Activated CD8-positive, alpha-beta T cell treated with anti-CD3 and anti-CD28 coated beads, Interleukin-2, amount 10 ng/mL, durations not matched to agents 7 days and 5 days (primary cell): ENCODE measurements at places on chromosomes 12 and 14.

DNA sequence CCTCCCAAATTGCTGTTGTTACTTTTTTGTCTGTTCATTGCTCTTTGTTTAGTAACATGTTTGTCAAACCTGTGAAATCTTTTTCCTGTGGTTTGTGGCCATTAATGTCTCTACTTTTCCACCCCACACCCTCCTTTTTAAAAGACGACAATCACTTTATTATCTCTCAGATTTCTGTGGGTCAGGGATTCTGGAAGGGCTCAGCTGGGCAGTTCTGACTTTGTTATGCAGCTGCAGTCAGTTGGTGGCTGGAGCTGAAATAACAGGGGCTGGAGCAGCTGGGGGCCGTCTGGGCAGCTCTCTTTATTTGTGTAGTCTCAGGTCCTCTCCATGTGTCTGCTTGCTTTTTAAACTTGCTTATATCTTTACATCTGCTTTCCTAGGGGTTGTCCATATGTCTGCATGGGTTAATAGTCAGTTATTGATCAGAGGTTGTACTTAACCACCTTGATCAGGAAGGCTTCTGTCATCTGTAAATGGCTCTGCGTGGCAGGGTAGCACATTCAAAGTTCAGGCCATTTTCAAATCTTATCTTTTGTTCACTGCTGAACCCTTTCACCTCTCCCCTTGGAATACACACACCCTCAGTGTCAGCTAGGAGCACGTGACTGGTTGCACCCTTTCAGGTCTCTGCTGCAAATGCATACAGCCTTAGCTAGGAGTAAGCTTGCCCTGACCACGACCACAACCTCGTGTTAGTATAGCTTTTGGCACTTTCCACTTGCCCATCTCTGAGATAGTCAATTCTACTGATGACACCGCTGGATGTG lies 27.9 kb downstream of the BORCS5 start:
- peak; percentile 84 for DNase-seq

DNA sequence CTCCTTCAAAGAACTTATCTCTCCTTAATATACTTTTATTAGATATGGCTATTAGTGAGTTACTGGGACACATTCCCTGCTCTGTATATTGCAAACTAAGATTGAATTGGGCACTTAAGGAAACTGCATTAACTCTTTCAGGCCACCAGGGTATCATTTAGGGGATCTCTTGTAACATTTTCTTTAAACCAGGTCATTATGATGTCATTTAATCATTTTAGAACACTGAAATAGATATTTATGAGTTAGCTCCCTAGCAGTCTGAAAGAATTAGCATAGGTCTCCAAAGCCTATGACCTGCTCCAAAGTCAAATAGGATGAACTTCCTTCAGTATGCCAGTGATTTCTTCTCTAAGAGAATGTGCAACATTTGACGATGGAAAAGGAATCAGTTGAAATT lies 506.9 kb downstream of the FOXG1 start:
- no peak for DNase-seq

- DNase-seq: no peak
These were observed 25.6 kb upstream of the CISTR start for GRCh38 chr12:53777412-53777811.

GRCh38 chr12:31900271-31900670 lies 58.9 kb upstream of the RESF1 start:
- DNase-seq: no peak

DNA sequence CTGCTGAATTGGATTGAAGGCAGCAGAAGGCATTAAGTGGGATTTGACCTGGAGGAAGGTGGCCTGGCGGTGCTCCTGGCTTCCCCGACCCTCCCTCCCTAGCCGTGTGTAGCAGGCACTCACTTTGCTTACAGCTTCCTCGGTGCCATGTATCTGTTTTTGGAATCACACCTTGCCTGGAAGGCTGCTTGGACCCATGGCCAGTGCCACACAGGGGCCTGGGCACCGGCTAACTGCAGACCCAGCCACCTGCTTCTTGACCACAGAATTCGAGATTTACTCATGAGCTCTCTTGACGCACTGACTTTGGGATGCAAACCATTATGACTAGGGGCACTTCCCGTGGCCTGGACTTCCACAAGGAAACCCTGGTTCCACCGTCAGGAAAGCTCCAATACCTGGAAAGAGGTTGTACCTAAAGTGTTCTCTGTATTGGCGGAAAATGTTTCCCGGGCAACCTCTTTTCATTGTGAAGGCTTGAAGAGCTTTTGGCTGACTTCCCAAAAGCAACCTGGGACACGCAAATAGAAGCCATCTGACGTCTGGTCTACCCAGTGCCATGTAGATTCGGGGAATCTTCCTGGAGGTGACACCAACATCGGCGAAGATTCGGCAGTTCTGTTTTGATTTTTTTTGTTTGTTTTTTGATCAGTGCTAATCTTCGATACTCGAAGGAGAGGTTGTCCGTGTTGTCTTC lies 125.6 kb upstream of the RTL1 start:
- DNase-seq: no peak

GRCh38 chr12:56941299-56942017 lies 7.2 kb upstream of the SDR9C7 start:
- DNase-seq: peak; percentile 18

- DNase-seq: no peak
These were observed 19.4 kb upstream of the PLEKHH1 start for GRCh38 chr14:67513631-67514108.

GRCh38 chr12:52980650-52981423 lies 25.4 kb upstream of the EIF4B start:
- DNase-seq: peak; percentile 90

DNA sequence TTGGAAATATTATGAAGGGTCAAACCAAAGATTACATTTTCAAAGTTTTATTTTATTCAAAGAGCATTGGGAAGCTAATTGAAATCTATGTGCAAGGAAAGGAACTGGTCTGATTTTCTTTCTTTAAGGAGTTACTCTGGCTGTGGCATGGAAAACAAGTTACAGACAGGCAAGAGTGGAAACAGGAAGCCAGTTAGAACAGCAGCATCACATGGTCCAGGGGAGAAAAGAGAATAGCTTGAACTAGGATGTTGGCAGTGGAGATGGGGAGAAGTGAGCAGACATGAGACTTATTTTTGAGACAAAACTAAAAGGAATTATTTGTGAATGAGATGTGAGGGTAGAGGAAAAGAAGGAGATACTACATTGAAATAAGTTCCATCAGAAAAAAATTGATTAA lies 3.4 kb downstream of the OR11G2 start:
- no peak for DNase-seq

DNA sequence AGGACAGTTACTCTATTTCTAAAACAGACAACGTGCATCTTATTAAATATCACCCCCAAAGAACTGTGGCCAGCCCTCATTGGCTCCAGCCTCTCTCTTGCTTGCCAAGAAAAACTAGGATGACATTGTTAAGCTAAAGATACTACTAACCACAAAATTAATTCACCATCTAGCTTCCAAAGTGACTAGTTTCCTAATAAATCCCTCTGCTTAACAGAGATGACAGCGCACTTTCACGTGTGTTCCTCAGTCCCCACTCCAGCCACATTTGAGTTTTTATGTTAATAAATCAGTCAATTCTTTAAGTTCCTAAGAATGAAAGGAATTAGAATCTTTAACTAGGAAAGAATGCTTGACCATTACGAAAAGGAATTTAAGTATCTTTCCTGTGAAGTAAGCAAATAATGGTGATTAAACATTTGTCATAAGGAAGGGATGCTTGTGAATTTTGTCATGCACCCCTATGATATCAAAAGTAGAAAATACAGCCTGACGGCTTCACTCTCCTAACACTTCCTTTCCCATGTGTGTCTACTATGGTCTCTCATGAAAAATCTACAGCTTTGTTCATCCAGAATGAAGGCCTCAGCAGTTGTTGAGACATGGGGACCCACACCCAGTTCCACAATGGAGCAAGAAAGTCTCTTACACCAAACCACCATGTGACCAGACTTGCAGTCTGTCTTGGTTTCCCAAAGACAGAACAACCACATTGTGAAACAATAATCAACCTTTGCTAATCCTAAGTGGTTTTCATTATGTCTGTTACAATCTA lies 8.1 kb downstream of the CORO1C start:
- no peak for DNase-seq
